Progenitor cell of endocrine pancreas (in vitro differentiated cells): ENCODE measurements at places on chromosomes 7 and 10.

GRCh38 chr7:100372694-100373093 lies 593 bp upstream of the PILRA start:
- no peak for DNase-seq

GRCh38 chr10:9416331-9416730 lies 1361.8 kb downstream of the GATA3 start:
- DNase-seq: no peak

DNA sequence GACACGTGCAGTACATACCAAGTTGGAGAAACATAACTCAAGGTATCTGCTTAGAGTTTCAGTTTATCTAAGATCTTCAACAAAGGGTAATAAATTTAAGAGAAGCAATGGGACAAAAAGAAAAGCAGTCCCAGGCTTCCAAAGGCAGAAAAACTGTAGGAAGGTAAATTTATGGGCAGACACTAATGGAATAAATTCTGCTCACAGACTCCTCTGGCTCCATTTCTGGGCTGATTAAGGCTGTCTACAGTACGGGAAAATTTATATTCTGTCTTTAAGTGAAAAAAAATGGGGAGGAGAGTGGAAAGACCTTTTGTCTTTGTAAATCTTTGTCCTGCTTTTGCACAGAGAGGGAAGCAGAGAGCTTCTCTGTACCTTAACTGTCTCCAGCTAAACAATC lies 587.5 kb upstream of the IGFBP3 start:
- DNase-seq: no peak

DNA sequence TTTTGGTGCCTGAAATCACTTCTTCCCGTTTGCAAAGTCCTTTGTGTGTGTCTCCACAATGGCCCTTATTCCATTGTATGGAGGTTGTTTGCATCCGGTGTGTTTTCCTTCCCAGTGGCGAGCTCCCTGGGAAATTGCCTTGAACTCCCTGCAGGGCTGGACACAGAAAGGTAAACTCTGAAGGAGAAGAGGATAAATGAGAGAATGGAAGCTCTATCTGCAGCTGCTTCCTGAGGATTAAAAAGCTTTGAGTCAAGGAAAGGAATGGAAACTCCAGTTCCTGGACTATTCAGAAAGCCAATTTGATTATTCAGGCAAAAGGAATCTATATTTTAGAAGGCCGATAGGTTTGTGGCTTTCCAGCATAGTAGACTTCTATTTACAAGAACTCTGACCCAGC lies 4.4 kb upstream of the GRK5 start:
- DNase-seq: no peak
